Stimulated activated CD8-positive, alpha-beta memory T cell treated with anti-CD3 and anti-CD28 coated beads, Interleukin-4, amount 100 ng/mL, for 1 hour (primary cell): ENCODE measurements at places on chromosomes 11 and 22.

DNA sequence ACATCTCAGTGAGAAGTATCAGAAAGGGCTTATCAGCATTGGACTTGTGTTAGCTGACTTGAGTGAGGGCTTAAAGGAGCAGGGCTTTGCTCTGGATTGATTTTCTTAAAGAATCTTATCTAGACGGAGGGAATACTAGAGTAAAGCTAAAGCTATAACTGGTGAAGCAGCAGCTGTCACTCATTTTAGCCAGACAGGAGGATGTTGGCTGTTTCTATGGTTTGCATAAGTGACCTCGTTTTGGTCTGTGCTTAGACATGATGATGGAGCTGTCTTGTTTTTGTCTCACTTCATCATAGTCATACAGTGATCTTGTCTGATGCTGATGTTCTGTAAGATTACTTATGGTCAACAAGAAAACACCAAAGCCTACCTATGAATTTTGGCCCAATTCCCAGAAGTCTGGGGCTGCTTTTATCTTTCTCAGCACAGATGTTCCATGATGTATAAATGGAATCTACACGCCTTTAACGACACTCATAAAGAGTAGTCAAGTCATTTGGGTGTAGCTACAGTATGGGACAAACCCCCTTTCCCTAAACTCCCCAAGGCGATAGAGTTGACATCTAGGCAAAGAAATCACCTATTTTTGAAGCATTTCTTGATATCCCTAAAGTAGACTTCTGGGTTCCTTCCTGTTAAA is 77.5 kb upstream of the UCP3 start:
- no peak for DNase-seq

DNA sequence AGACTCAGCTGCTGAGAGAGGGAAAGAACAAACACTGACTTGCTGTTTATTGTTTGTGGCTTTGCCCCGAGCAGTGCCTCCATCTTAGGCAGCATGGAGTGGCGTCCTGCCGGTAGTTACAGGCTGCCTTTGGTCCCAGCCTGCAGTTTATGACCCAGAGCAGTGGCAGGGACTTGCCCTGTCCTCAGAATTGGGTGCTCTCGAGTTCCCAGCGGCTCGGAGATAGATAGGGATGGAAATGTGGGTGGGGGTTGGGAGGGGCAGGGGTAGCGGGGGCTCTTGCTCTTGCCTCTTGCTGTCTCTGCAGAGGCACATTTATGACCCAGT is 3.1 kb downstream of the ALX4 start:
- DNase-seq, result no peak

- no peak for DNase-seq
These were observed 218.2 kb upstream of the CARD18 start for GRCh38 chr11:105357764-105358163.

DNA sequence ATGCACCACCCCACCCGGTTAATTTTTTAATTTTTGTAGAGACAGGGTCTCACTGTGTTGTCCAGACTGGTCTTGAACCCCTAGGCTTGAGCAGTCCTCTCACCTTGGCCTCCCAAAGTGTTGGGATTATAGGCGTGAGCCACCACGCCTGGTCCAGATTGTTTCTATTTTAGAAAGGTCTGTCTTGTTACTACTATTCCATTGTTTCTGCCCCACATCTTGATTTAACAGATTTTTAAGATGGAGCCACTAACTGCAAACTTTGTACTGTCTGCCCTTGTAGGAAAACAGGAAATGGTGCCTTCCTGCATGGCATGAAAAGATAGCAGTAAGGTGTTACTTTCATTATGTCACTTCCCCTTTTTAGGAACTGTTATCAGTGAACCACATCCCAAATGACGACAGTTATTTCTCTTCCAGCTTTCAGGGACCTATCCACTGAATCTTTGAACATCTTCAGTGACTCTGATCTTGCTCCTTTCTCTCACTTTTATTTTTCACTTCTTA is 23.2 kb downstream of the TAF1D start:
- DNase-seq, result no peak

- no peak for DNase-seq
These were observed 6.3 kb upstream of the KCNJ5 start for GRCh38 chr11:128884703-128885338.

DNA sequence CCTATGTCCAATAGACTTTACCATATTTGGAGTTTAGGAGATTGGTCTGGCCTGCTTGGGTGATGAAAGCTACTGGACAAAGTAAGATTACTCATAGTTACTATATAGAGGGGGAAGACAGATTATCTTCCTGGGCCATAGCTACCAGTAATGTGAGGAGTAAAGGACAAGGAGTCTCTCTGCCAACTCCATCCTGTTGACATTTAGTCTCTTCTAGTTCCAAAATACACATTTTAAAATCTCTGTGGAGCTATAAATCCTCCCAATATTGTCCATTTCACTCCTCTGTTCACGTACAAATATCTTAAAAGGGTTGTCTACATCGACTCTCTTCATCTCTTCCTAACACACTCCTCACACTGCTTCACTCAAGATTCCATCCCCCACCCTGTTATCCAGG is 1.1 kb upstream of the OR51D1 start:
- no peak for DNase-seq

- no peak for DNase-seq
These were observed 35.6 kb upstream of the TMEM123 start for GRCh38 chr11:102488208-102488607.

DNA sequence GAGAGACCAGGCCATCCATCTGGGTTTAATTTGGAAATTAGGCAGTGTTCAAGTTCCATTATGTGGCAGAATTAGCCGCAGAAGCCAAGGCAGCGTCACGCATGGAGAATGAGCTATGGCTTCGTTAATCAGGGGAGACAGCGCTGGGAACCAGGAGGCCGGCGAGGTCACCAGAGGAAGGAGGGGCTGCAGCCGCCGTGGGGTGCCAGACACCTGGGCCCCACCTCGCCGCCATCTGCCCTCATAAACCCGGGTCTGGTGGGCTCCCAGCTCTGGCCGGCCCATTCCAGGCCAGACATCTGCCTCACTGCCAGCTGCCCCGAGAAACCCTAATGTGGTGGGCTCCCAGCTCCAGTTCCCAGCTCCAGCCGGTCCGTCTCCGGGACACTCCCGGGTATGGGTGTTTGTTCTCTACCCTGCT is 676.9 kb downstream of the BRD1 start:
- DNase-seq, result no peak

DNA sequence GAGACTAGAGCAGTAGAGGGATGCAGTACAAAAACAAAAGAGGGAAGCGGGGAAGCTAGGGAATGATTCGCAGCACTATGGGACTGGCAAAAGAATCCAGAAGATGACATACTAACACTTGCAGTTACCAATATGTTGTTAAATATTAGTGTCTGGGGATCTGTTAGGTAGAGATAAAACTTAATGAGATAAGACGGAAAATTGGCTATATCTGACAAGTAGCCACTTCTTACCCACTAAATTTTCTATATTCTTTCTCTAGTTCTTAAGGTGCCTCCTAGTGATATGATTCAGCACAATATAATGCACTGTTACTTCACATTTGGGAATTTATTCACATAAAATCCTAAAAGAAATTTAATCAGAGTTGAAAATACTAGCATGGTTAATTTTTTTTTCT is 30.8 kb downstream of the CCDC90B start:
- DNase-seq, result no peak

DNA sequence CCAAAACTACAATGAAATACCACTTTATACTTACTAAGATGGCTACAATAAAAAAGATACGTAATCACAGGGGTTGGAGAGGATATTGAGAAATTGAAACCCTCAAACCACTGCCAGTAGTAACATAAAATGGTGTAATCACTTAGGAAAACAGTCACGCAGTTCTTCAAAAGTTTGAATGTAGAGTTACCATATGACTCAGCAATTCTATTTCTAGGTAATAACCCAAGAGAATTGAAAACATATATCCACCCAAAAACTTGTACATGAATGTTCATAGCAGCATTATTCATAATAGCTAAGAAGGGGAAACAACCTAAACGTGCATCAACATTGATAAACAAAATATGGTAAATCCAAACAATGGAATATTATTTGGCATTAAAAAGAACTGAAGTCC is 24.4 kb upstream of the PSMA1 start:
- DNase-seq, result no peak

- no peak for DNase-seq
These were observed 141.5 kb upstream of the UBASH3B start for GRCh38 chr11:122513997-122514396.

- DNase-seq, result no peak
These were observed 4.7 kb downstream of the SHANK2 start for GRCh38 chr11:71247551-71248250.

DNA sequence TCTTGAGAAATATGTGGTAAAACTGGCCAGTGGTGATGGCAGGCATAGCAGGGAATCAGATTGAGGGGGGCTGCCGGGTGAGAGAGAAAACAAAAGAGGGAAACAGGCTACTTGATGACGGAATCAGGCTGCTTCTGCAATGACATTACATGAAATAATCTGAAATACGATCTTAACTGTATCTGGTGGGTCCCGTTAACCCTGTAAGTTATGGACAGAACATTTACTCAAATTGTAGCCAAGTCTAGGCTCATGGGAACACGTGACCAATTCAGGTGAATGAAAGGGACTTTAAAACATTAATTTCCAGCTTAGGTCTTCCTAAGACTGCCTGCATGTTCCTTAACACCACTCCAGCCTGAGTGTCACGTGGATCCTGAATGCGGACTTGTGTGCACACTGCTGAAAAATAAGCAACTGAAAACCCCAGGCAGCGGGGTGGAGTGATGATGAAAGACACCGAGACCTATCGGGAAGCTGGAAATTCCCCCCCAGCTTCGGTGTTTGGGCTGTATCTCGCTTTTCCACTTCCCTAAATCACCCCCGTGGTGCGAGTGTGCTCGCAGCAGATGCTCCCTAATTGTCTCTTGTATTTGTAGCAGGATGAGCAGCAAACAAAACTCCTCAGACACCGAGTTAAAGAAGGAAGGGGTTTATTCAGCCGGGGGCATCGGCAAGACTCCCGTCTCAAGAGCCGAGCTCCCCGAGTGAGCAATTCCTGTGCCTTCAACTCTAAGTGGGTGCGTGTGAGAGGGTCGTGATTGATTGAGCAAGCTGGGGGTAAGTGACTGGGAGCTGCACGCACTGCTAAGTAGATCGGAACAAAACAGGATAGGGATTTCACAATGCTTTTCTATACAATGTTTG is 145.0 kb upstream of the GRK3 start:
- no peak for DNase-seq

DNA sequence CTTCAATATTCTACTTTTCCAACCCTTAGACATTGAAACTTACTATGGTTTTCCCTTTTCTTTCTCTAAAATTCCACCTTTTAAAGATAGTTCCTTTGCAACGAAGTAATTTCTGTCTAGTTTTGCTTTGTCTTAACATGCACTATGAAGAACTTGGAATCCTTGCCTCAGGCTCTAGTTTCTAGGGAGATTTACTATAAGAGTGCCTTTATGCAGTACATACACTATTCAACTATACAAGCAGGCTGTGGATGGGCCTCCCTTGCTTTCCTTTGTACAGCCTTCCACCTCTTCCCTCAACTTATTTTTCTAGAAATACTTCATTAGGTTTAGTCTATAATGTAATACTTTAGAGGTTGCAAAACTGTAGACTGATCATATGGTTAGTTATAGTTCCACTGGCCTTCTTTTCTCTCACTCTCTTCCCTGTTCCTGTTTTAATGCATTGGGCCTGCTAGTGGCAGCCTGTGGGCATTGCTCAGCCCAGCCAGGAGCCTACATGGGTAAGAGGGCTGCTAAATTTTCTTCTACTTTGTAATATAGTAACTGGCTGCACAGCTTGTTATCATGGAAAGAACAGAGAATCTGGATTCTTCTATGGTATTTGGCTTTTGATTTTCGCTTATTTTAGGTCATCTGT is 100.2 kb downstream of the C11orf87 start:
- DNase-seq, result no peak

DNA sequence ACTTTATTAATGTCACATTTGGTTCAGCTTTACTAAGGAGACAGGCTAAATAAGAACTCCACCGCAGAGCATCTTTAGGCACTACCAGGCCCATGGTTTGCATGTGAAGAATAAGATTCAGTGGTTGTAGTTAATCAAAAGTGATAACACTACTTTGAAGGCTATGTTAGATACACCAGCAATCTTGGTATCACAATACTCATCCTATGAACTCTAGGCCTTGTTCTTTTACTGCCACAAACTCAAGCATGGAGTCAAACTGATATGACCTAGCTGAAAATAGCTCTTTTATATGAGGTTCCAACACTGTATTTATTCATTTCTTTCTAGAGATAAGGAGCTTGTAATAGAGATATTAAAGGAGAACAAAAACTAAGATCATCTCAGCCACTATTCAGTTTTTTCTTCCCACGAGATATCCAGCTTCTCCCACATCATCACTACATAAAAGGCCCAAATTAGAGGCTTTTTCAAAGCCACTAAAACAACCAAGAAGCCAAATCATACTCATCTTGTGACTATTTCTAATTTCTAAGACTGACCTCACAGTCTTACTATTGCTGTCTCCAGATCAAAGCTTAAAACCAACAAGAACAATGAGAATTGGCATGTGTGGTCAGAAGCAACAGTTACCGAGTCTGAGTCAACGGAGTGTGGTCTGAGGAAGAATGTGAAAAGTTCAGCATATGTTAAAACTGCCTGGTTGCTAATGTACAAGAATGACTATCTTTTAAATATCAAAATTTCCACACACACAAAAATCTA is 25.1 kb upstream of the GUCY1A2 start:
- DNase-seq, result no peak

DNA sequence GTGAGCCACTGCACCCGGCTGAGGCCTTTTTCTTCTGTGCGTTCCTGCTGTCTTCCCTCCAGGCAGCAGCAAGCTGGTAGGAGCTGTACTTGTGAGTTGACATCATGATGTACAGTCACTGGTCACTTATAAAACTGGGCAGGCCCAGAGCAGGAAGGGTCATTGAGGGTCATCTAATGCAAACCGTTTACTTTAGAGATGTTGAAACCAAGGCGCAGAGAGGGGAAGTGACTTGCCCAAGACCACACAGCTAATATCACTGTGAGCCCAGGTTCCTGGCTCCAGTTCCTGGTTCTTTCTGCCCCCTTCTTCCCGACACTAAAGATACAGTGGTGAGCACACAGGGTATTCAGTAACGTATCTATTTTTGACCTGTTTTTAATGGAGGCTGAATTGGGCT is 27.3 kb downstream of the PTPRJ start:
- no peak for DNase-seq

DNA sequence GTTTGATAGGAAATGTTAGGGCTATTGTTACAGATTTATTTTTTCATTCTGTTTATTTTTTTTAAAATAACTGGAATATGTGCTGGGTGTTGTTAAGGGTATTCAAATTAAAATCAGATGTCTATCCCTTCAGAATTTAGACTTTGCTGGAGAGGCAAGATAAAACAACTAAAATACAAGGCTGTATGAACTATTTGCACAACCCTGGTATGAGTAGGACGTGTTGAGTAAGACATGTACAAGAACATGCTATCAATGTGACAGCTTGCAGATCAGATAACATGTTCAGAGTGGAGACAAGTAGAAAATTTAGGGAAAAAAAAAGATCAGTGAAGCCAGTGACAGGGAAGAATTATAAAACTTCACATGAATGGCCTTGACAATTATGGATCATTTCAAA is 853.5 kb downstream of the METTL15 start:
- DNase-seq, result no peak

- no peak for DNase-seq
These were observed 107.5 kb downstream of the NXPE2 start for GRCh38 chr11:114785820-114786219.
